Nucleus accumbens (tissue), 56 donors: ENCODE measurements at places on chromosomes 5 and 9.
A peak's percentile ranks its signal among the peaks of the same experiment; 100 is the strongest.

DNA sequence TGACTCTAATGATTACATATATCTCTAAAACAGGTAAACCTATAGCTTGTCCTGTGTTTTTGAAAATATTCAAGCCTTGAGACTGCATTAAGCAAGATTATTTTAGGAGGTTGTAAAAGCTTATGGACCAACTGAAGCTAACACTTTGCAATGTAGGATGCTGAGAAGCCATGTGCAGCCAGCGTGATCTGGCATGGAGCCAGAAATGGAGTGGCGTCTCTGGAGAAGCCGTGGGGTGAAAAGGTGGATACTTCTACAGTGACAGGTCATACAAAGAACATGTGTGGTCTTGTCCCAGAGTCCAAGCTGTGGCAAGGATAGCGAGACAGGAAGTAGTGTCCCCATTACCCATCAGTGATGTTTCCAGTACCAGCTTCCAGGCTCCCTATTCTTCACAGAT, 100.8 kb upstream of the CD180 start:
- no peak for DNase-seq

DNA sequence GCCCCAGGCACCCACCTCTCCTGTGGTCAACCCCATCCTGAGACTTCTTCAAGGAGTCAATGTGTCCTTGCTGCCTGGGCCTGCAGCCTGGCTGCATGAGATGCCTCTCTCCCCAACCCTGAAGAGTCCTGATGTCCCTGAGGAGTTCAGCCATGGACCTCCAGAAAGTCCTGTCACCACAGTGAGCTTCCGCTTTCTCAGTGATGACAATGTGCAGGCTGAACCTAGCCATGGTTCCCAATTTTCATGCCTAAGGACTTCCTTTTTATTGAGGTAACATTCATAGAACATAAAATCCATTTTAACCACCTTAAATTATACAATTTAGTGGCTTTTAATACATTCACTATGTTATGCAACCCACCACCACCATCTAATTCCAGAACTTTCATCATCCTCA, 29.1 kb downstream of the DAP start:
- DNase-seq: no peak

DNA sequence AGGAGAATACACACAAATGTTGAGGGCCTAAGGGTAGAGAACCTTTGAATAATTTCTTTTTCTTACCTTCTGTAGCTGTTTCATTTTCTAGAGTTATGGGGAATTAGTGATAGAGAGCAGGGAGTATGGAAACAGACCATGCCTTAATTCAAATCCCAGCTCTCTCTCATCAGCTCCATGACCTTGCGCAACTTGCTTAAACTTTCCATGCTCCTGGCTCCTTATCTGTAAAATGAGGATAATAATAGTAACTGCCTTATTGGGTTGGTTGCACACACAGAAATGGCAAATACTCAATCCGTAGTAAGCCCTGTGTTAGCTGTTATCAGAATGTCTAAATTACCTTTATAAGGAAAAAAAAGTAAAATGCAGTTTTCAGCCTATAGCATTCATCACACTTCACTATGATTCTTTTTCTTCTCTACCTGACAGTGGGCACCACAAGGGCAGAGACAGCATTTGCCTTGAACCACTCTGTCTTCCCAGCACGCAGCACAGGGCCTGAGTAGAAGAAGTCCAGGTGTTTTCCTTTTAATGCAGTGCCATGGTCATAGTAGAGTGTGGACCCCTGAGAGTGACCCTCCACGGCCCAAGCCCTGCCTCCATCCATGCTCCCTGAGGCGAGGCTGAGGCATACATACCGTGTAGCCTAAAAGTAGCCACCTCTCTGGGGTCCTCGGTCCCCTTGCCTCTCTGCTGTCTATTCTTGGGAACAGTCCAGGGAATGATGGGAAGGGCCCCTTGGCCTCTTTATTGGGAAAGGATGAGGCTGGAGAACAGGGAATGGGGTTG, 17.4 kb downstream of the C5orf15 start:
- DNase-seq: no peak

DNA sequence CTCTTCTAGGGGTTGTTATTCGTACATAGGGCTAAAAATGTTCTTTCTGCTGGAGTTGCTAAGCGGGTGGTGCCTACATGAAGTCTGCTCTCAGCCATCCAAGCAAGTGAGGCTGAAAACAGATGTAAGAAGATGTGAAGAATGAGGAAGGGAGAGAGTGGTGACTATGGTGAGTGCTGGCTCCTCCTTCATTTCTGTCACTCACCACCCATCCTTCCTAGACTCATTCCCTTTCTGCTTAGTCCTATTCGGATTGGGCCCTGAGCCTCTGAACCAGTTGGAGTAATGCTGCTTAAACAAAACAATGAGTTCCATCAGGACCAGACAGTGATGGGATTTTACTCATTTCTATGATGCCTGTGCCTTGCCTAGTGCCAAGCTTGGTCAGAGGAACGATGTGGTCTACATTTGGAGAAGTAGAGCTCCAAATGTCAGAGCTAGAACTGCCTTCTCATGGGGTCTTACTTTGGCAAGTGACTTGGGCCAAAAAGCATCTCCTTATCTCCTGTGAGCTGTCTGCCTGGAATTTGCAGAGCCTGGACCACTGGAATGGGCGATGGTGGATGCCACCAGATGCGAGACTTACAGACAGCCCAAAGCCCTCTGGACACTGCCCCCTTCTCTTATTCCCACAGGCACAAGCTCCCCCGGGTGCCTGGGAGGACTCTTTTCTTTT, 192.9 kb downstream of the FBXL7 start:
- DNase-seq: no peak

DNA sequence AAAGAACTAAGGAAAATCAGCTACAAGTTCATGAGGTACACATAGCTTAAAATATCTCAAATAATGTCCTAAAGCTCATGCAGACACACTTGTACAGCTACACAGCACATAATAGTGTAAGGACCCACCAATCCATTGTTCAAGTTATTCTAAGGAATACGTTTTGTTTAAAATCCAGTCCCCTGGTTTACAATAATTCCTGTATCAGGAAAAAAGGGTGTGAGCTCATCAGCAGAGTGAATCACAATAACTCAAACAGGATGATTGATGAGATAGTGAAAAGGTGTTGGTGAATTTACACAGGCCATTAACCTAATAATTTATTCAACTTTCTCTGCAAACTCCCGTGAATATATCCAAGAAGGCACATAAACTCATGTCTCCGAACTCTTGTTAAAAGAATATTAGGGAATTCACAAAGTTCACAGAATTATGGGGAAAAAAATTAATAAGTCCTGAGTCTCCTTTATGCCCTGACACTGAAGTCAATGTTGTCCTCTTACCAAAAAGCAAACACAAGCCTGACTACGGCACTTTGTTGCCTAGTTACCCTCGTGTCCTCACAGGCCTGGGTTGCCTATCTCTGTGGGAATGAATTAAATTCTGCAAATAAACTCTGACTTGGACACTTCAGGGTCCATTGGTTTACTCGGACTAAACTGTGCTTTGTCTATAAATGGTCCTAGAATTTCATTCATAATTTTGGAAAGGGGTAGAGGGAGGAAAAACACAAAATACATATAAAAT, 142.8 kb upstream of the PDE4D start:
- no peak for DNase-seq

- no peak for DNase-seq
Measured at GRCh38 chr9:116589392-116590354, 97.4 kb upstream of the TRIM32 start.

- DNase-seq: peak; percentile 85
Measured at GRCh38 chr9:101486693-101487442, 46.8 kb upstream of the RNF20 start.
